ENCODE measurements at places on chromosomes 1 and 21.

- DNase-seq, result no peak
These were observed 183.5 kb downstream of the PATJ start for GRCh38 chr1:61925591-61926298.

DNA sequence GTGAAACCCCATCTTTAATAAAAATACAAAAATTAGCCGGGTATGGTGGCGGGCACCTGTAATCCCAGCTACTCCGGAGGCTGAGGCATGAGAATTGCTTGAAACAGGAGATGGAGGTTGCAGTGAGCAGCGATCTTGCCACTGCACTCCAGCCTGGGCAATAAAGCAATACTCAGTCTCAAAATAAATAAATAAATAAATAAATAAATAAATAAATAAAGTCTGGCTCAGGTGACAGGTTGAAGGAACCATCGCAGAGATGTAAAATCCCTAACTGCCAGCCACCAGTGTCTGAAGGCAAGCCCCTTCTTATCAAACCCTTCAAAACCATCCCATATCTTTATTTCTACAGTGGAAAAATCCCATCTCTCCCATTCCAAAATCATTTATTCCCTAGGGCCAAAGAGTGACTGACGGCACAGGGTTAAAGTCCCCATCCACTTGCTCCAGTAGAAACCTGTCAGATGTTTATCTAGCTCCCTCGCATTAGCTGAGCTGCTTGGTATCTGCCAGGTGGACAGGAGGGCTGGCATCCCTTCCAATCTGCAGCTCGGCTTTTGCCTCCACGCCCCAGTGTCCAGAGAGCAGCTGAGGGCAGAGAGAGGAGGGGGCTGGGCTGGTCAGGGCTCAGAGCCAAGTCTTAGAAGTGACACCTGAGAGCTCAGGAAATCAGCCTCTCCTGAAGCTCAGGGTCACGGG lies 5.0 kb downstream of the CSRP1 start:
- no peak for DNase-seq

GRCh38 chr21:14762734-14763694 lies 216.9 kb upstream of the SAMSN1 start:
- no peak for DNase-seq

- DNase-seq, result no peak
These were observed 70.1 kb upstream of the CCDC190 start for GRCh38 chr1:162930976-162931560.

GRCh38 chr21:21200103-21200938 lies 202.1 kb downstream of the NCAM2 start:
- peak; percentile 89 for DNase-seq

DNA sequence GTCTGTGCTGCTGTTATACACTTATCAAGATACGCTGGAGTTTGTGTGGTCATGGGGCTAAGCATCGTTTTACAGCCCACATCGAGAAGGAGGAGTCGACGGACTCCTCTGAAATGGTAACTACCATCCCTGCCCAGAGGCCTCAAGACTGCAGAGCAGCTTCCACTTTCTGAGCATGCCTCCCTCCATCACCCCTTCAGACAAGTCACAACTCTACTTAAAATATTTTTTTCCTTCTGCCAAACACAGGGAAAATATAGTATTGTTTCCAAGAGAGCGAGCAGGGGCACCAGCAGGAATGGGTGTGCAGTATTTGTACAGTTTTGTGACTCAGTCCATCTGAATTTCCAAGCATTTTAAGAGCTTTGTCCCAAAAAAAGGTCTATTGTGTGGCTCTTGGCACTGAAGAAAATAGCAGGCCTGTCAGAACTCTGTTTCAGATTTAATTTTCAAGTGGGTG lies 14.1 kb downstream of the EVA1C start:
- peak; percentile 72 for DNase-seq

GRCh38 chr1:61445269-61445825 lies 279.6 kb downstream of the TM2D1 start:
- DNase-seq, result no peak

DNA sequence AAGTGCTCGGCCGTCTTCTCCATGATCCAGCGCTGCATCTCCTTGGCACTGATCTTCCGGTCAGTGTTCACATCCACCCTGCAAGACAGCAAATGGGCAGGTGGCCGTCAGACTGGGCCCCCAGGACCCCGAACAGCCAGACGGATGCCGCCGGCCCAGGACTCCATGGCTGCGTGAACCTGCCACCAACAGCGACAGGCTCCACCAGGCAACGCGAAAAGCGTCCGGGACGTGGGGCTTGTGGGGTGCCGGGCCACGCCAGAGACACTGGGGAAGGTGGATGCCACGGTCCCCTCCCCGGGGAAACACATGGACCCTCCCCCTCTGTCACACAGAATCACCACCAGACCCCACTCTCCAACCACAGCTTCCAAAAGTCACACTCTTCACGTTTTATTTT lies 7.9 kb downstream of the SDF4 start:
- DNase-seq, result no peak

DNA sequence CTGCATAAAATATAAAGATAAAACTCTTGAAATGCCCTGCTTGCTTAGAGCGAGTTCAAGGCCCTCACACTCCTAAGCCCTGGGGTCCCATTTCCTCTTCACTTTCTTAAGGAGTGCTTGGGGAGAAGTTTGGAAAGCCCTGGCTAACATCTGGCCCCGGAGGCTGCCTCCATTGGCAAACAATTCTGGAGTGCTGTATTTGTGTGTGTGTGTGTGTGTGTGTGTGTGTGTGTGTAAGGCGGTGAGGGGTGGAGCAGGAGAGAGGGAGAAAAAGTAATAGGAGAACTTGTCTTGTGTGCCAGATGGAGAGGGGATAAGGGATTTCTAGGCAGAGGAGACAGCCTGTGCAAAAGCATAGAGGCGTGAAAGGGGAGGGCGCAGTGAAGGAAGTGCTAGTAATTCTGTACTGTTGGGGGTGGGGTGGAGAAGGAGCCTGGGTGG lies 578 bp upstream of the TRIM62 start:
- peak; percentile 65 for DNase-seq

GRCh38 chr1:109714661-109715372 lies 2.8 kb downstream of the GSTM5 start:
- no peak for DNase-seq

- DNase-seq, result peak; percentile 41
These were observed 19.7 kb upstream of the GALNT2 start for GRCh38 chr1:230047114-230047865.

DNA sequence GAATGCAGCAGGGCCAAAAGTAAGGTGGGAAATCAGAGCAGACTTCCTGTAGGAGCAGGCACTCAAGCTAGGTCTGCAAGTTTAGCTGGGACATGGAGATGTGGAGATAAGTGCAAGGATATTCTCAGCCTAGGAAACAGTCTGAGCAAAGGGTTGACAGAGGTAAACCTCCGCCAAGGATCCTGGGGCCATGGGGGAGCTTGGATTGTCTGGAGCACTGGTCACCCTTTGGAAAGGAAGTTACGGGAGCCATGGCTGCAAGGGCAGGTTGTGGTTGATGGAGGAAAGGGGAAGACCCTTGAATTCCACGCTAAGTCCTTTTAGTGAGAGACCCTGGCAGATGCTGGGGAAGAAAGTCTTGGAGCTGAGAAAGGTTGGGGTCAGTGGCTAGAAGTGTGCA lies 150.9 kb downstream of the PTPRU start:
- DNase-seq, result no peak

Measured in RPMI7951 (cell line).